ENCODE measurements at places on chromosomes 13 and 19.

GRCh38 chr13:53198736-53199135, 170.1 kb downstream of the OLFM4 start:
- DNase-seq, result no peak

DNA sequence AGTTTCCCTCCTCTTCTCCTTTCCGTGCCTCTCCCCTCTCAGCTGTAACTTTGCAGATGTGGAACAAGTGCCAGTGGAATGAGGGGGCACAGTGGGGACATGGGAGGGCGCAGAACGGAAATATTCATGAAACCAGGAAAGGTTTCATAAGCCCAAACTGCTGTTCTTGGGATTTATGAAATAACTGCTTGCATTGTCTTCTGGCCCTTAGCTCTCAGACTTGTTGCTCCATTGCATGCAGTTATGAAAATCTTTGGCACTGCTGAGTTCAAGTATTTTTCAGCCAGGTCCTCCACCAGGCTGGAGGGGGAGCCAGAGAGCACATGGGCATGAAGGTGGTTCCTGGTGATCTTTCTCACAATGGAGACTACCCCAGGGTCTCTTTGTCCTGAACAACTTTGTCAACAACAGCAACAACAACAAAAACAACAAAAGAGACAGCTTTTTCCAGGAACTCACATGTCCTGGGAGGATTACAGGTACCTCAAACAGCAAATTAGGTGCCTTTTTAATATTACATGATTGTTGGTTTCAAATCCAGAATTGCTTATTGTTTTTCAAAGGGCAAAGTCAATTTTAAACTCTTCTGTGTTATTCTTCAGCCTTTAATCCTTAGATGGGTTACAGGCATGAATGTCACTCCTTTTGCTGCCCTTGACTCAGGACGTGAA, 1.5 kb downstream of the RGCC start:
- DNase-seq, result no peak

GRCh38 chr13:21530656-21531055, 71.6 kb upstream of the ZDHHC20 start:
- no peak for DNase-seq

GRCh38 chr13:97353927-97354675, 79.9 kb upstream of the RAP2A start:
- no peak for DNase-seq

GRCh38 chr13:74182491-74182890, 48.3 kb upstream of the KLF12 start:
- no peak for DNase-seq

DNA sequence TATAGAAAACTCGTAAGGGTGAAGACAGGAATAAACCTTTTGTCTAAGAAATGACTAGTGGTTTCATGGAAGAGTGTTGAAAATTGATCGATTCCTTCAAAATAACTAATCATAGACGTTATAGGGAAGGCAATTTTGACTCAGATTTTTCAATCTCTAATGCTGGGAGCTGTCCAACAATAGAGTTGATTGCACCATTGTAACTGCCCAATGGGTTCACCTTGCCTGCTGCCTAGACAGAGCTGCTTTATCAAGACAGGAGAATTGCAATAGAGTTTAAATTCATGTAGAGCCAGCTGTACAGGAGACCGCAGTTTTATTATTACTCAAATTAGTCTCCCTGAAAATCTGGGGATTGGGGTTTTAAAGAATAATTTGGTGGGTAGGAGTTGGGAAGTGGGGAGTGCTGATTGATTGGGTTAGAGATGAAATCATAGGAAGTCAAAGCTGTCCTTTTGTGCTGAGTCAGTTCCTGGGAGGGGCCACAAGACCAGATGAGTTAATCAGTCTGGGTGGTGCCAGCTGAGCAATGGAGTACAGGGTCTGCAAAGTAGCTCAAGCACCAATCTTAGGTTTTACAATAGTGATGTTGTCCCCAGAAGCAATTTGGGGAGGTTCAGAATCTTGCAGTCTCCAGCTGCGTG, 16.8 kb upstream of the ADGRE2 start:
- DNase-seq, result no peak

DNA sequence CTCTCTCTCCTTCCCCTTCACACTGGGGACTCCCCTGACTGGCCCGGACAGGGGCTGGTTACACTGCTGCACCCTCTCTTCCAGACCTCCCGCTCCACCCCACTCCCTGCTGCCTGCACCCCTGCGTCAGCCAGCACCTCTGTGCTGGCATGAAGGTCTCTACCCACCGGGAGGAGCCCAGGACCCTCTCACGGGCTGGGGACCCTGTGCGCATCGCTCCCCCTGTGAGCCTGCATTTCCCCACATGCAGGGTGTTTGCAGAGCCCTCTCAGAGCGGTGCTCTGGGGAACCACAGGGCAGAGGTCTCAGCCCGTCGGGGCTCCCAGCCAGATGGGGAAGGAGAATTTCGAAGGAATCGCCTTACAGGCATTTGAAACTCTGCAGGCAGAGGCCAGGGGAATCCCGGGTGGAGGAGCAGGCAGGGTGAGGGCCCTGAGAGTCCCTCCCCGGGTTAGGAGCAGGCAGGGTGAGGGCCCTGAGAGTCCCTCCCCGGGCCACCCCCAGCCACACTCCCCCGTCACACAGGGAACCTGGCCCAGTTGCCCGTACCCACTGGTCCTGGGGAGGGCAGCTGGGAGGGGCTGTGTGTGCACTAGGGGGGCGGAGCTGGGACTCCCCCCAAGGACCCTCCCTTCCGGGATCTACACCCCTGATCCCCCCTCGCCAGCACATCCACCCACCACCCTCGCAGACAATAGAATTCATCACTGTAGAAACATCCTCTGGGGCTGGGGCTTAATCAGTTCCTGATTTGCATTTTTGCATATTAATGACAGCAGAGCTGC, 16.3 kb upstream of the TCF3 start:
- no peak for DNase-seq

DNA sequence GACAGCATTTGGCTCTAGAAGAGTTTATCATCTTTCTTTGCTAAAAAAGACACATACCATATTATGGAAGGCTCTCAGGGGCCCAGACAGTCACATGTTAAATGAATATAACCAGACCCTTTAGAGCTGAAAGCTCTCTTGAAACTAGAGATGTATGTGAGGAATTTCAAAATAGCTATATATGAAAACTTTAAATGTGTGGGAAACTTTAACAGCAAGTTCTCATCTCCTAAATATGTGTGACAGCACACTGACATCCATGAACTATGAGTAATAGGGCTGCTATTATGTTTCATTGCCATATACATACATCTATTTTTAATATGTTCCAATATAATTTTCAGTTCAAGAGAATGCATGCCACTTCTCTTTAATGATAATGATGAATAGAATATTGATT, 509.5 kb downstream of the GPC6 start:
- DNase-seq, result no peak

- no peak for DNase-seq
Measured at GRCh38 chr13:38202740-38203139, 146.9 kb upstream of the UFM1 start.

- DNase-seq, result no peak
Measured at GRCh38 chr19:46474211-46474610, 2.8 kb upstream of the PNMA8A start.

GRCh38 chr19:9009935-9010651, at the start of gene MUC16:
TSS of gene MUC16 (minus strand) at chr19:9010409.
- no peak for DNase-seq

- no peak for DNase-seq
Measured at GRCh38 chr19:41175801-41176777, 16.9 kb upstream of the CYP2S1 start.

DNA sequence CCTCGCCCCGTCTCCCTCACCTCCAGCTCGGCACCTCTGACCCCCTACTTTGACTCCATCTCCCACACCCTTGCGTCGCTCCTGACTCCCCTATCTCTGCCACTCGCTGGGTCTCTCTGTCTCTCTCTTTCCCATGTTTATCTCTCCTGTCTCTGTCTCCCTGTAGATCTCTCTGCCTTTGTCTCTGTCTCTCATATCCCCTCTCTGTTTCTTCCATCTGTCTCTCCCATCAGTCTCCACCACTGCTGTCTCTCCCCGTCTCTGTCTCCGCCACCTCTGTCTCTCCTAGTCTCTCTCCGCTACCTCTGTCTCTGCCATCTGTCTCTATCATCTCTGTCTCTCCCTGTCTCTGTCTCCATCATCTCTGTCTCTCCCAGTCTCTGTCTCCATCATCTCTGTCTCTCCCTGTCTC, 12.4 kb upstream of the BBC3 start:
- no peak for DNase-seq

- peak; percentile 96 for DNase-seq
Measured at GRCh38 chr19:47514869-47515588, at the start of gene NAPA. TSS of gene NAPA (minus strand) at chr19:47515063. CDS start at chr19:47514940, 123 bp downstream.
